ENCODE measurements at places on chromosomes 13 and 19.

- DNase-seq: no peak
Measured at GRCh38 chr13:41767801-41768200, 193.1 kb downstream of the VWA8 start.

DNA sequence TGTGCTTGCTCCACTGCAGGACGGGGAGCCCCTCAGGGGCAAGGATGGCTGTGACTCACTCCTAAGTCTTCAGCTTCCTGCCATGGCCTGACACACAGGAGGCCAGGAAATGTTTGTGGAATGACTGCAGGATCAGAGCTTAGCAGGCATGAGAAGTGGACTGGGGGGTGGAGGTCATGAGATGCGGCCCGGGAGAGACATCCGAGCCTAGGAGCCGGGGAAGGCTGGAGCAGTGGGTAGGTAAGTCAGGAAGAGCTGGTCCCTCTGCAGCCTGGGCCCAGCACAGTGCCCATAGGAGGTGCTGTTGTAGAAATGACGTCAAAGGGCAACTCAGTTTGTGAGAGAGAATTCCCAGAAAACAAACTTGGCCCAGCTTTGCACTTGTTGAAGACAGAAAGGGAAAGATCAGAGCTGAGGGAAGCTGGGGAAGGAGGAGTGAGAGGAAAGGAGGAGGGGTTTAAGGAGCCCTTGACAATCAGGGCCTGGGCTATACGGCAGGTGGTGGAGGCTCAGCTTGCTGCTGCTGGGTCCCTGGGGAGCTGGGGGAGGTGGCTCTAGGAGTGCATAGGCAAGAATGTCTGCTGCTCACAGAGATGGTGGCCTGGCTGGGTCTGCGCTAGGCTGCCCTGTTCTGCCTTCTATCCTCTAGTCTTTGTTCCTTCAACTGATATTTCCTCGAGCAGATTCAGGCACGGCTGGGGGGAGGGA lies 18.5 kb downstream of the POU2F2 start:
- DNase-seq: no peak

GRCh38 chr13:98989469-98990235 lies 11.8 kb upstream of the DOCK9 start:
- no peak for DNase-seq

- no peak for DNase-seq
Measured at GRCh38 chr19:50693064-50693975, 26.3 kb downstream of the SHANK1 start.

DNA sequence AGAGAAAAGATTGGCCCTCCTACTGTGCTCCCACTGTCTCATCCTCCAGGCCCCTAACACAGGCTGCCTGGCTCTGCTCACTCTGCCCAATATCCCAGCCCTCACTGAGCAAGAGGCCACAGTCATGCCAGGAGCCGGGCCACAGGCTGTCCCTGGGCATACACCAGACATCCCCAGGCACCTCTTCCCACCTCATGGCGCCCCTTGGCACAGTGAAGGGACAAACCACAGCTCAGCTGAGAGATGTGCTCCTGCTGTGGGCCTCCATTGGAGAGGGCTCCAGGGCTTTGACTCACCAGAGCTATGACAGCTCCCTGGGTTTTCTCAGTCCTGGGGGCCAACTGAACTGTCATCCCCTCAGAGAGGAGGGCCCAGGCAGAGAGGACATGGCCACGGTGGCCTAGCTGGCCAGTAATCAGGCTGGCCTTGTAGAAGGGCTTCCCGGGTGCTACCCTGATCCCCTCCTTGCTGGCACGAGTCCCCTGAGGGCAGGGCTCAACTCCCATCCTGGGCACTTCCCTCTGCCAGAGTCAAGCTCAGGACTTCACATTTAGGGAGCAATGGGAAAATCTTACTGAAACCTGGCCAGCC lies 220.9 kb downstream of the TUBA3C start:
- no peak for DNase-seq

- DNase-seq: no peak
Measured at GRCh38 chr13:67298297-67298696, 68.2 kb upstream of the PCDH9 start.

GRCh38 chr13:109400209-109400608 lies 386.2 kb downstream of the IRS2 start:
- DNase-seq: no peak

DNA sequence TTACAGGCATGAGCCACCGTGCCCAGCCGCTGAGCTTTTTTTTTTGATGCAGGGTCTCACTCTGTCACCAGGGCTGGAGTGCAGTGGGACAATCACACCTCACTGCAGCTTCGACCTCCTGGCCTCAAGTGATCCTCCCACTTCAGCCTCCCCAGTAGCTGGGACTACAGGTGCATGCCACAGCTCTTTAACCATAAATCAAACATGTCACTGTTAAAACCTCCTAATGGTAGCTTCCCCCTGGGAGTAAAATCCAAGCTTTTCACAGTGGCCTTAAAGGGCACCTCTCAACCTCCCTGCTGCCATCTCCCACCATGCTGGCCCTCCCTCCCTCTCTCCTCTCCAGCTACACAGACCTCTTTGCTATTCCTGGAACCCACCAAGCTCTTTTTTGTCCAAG lies 2.0 kb upstream of the GNG14 start:
- no peak for DNase-seq

DNA sequence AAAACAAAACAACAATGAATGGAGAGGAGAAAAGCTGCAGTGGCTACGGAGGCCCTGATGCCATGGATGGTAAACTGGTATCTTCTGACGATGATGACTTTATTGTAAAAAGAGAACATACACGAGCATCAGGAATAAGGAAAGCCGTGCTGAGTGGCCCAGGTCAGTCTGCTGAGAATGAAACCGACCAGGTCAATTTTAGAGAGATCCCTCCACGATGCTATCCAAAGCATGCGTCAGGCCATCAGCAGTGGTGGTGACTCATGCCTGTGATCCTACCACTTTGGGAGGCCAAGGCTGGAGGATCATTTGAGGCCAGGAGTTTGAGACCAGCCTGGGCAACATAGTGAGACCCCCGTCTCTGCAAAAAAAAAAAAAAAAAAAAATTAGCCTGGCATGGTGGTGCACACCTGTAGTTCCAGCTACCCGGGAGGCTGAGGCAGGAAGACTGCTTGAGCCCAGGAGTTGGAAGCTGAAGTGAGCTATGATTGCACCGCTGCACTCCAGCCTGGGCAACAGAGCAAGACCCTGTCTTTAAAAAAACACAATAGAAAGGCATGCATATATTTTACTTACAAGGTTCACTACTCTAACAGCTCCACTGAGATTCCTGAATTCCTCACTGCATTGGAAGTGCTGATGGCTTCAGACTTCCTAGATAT lies 62.3 kb downstream of the GADD45B start:
- DNase-seq: no peak

GRCh38 chr19:14181906-14182305 lies 24.1 kb downstream of the ADGRL1 start:
- no peak for DNase-seq

DNA sequence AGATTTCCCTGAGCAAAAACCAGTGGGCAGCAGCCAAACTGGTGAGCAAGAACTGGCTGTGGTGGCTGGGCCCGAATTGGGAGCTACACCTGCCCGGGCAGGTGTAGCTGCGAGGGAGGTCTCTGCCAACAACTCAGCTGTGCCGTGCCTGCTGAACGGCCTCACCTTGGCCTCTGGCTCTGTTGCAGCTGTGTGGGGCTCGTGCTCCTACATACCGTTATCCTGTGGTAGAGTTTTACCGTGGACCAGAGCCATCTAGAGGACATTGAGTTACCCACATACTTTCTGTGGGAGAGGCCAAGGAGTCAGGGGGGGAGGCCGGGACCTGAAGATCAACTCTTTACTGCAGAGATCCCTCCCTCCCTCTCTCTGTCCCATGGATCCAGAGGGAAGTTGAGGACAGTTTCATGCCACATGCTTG lies 113.2 kb downstream of the TM9SF2 start:
- DNase-seq: no peak

- no peak for DNase-seq
Measured at GRCh38 chr19:17420475-17420924, 653 bp downstream of the MVB12A start.

DNA sequence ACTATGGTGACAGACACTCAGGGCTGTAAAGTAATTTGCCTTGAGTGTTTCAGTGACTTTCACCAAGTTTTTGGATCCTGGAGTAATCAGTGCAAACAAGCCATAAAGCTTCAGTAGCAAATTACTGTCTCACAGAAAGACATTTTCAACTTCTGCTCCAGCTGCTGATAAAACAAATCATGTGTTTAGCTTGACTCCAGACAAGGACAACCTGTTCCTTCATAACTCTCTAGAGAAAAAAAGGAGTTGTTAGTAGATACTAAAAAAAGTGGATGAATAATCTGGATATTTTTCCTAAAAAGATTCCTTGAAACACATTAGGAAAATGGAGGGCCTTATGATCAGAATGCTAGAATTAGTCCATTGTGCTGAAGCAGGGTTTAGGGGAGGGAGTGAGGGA lies 9.4 kb downstream of the ARGLU1 start:
- DNase-seq: no peak

- peak; percentile 58 for DNase-seq
Measured at GRCh38 chr19:11339254-11340098, at the start of gene RAB3D. RAB3D (minus strand) TSS chr19:11339657; CDS start chr19:11337399, 2,258 bp downstream.

- no peak for DNase-seq
Measured at GRCh38 chr19:55058781-55059610, 4.0 kb downstream of the RDH13 start.

- no peak for DNase-seq
Measured at GRCh38 chr13:49938314-49938713, 2.2 kb upstream of the SPRYD7 start.

- no peak for DNase-seq
Measured at GRCh38 chr13:25864116-25864515, 187.7 kb downstream of the SHISA2 start.

DNA sequence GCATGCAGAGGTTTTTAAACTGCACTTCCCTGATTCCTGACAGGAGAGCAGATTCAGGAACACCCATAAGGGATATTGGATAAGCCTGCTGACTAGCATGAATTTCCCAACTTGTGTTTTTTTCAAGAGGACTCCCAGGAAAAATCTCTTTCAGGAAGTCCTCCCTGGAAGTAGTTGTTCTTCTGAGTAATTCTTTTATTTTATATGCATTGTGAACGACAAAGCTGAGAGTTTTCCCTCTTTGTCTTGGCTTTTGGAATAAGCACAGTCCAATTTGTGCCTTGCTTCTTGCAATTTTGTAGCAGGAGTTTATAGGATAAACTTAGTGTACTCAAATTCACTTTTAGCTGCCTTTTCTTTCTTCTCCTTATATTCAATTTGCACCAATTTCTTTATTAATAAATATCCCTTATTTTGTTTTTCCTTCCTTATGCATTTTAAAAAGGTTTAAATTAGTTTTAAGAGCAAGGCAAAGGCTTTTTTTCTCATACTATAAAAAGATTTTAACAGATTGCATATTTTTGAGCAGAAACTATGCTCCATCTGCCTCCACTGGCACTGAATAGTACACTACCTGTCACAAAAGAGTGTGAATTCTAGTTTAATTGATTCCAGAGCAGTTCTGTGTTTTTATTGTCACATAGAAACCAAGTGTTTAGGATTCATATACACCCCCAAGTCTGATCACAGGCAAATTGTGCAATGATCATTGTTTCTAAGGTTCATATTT lies 543.3 kb upstream of the SPRY2 start:
- DNase-seq: no peak

DNA sequence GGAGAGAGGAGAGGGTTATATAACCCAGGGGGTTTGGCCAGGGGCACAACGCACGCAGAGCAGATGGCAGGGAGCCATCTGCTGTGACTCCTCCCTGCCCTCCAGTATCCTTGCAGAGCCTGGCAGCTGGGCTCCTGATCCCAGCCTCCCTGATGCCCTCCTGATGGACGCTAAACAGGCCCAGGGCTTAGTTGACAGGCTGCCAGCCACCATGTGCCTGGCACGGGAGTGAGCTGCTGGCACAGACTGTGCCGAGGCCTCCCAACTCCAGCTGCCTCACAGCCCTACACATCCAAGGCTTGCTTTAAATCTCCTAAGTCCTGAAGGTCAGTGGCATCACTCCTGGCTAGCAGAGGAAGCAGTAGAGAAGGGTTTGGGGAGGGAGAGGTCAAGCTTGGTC lies 16.7 kb downstream of the SYDE1 start:
- DNase-seq: no peak

GRCh38 chr13:49840675-49841074 lies 48.2 kb upstream of the KPNA3 start:
- DNase-seq: no peak

DNA sequence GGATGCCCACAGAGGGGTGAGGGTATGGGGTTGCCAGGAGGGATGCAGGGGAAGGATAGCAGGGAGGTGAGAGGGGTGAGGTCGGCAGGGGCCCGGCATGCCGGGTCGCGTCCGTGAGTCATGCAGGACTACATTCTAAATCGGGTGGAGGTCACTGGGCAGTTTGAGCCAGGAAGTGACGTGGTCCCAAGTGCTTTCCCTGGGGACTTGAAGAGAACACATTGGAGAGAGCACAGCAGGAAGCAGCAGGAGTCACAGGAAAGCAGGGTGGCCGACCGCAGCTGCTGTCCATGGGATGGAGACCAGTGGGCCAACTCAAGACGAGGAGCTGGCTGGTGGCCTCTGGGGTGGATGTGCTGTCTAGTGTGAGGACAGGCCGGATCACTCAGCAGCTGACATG lies 92.0 kb upstream of the WASF3 start:
- DNase-seq: no peak

DNA sequence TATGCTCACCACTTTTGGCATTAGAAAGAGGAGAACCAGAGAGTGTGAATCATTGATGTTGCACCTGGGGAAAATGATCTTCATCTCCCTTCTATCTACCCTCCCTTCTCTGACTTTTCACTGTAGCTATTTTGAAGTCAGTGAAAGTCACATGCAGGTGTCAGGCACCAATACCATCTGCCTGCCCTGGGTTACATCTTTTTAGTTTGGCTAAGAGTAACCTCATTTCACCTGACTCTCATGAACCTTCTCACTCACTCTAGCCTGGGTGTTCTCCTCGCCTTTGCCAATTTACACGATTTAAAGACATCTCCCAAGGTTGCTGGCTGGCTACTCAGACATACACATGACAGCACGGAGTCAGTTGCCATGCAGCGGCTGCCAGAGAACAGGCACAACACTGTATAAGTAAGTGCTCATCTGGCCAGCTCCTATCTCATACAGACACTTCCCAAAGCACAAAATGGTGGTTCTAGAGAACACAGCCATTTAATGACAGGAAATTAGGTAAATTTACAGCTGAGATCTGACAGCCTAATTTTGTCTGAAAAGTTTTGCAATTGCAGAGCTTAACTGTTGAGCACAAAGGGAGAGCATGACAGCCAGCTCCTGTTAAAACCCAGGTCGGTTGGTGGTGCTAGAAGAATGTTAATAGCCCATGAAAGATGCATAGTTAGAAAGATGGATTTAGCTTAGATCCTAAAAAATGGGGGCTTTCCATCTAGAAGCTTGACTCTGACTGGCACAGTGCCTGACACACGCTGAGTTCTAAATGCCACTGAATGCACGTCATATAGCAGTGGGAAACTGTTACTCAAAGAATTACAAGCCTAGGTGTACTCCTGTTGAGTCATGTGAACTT lies 32.5 kb downstream of the LCP1 start:
- no peak for DNase-seq
